ENCODE measurements at places on chromosomes 13 and 19.

- DNase-seq: no peak
Measured at GRCh38 chr19:41929536-41930071, 1.4 kb upstream of the ERFL start.

GRCh38 chr13:49502954-49503353, 7.2 kb downstream of the PHF11 start:
- no peak for DNase-seq

DNA sequence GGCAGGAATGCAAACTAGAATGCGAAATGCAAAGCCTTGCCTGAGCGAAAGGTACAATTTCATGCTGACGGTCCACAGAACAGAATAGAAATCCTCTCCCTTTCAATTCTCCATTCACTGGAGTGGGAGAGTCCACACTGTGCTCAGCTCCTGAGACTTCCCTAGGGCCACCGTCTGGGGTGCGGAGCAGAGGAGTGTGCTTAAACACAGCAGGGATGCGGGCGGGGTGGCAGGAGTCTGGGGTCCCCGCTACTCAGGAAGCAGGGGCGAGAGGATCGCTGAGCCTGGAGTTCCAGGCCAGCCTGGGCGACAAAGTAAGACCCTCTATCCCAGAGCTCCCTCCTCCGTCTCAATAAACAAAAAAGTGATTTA, 552 bp upstream of the ZNF816 start:
- no peak for DNase-seq

DNA sequence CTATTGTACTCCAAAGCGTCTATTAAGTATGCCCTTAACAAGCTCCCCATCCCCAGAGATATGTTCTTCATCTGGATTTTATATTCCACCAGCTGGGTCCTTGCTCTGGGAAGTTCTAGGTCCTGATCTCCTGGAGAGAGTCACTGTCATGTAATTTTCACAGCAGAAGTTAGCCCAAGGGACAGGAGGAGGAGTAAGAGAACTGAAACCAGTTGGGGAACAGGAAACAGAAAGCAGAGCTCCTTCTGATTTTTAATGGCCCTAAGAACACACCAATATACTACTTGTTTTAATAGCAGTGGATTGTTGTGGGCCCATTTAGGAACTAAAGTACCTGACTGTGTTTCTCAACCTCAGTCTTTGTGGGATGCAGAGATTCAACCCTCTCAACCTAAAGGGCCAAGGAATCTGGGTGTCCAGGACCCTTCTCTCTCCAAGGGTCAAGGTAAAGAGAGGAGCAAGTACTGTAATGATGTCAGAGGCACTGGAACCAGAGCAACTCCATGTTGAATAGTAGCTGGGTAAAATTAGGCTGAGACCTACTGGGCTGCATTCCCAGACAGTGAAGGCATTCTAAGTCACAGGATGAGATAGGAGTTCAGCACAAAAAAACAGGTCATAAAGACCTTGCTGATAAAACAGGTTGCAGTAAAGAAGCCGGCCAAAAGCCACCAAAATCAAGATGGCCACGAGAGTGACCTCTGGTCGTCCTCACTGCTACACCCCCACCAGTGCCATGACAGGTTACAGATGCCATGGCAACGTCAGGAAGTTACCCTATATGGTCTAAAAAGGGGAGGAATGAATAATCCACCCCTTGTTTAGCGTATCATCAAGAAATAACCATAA, 8.1 kb upstream of the FPR3 start:
- no peak for DNase-seq

GRCh38 chr19:6239871-6240676, 39.7 kb downstream of the MLLT1 start:
- DNase-seq: no peak

DNA sequence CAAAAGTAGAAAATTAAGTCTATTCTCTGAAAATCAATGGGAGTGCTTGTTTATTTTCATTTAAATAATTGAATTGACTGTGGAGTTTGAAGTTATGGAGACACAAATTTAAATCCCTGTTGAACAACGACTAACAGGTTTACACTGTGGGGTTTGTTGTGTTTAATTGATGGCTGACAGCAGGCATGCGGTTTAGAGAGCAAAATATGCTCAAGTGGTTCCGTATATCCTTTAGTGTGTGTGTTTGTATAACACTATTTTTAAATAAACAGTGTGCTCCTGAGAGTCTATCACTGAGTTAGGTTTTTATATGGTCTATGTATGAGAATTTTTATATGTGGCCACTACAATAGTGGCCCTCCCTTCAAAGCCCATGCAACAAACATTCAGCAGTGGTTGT, 332.0 kb downstream of the GPC6 start:
- DNase-seq: no peak

GRCh38 chr13:113029487-113030258, 60.7 kb downstream of the MCF2L start:
- peak; percentile 24 for DNase-seq
